ENCODE measurements at places on chromosomes 3 and 15. TPM values are rescaled to one million over a fixed set of nuclear protein-coding genes. Genes with fewer than 3 reads are reported as not detected.

SERP1 gene
- total RNA-seq: 124 TPM

GPR160 gene
- 0.29 TPM for total RNA-seq

RTP3 gene
- total RNA-seq: not detected

GOLGA6B gene
- total RNA-seq: not detected

SPINK8 gene
- not detected for total RNA-seq

PLA2G4D gene
- total RNA-seq: not detected

TIPIN gene
- 7.4 TPM for total RNA-seq

DISP2 gene
- 0.36 TPM for total RNA-seq

- H3K4me3 ChIP-seq: no peak overlapping the region
- H3K27me3 ChIP-seq: no peaks in the 10 kb centered on the region
- no peak overlapping the region for H3K27ac ChIP-seq
- peaks cover 19% of the 10 kb centered on the region for H3K4me1 ChIP-seq
- DNase-seq: peak; percentile 78
Measured at GRCh38 chr15:79394231-79394630, 37.9 kb upstream of the MINAR1 start.

- no peaks in the 10 kb centered on the region for H3K27me3 ChIP-seq
- no peaks in the 10 kb centered on the region for H3K36me3 ChIP-seq
- DNase-seq: no peak
Measured at GRCh38 chr15:49692514-49693090, 71.8 kb downstream of the DTWD1 start.

GRCh38 chr15:100766243-100767000, 113.2 kb upstream of the ALDH1A3 start:
- no peak overlapping the region for H3K27ac ChIP-seq
- no peak overlapping the region for H3K4me3 ChIP-seq
- no peaks in the 10 kb centered on the region for H3K36me3 ChIP-seq
- no peaks in the 10 kb centered on the region for H3K27me3 ChIP-seq
- peak; percentile 66 for DNase-seq

- H3K27me3 ChIP-seq: no peaks in the 10 kb centered on the region
- H3K4me3 ChIP-seq: no peak overlapping the region
- H3K36me3 ChIP-seq: peaks cover 60% of the 10 kb centered on the region
Measured at GRCh38 chr3:48456456-48456855, 9.9 kb downstream of the ATRIP start.

- no peak overlapping the region for H3K27ac ChIP-seq
- no peak for DNase-seq
- H3K4me3 ChIP-seq: no peak overlapping the region
- H3K27me3 ChIP-seq: no peaks in the 10 kb centered on the region
- no peaks in the 10 kb centered on the region for H3K36me3 ChIP-seq
Measured at GRCh38 chr3:176354843-176355242, 842.4 kb downstream of the TBL1XR1 start.

- H3K4me3 ChIP-seq: no peak overlapping the region
- no peak for DNase-seq
- no peaks in the 10 kb centered on the region for H3K36me3 ChIP-seq
- H3K27me3 ChIP-seq: no peaks in the 10 kb centered on the region
- H3K27ac ChIP-seq: no peak overlapping the region
Measured at GRCh38 chr3:105425153-105425502, 58.4 kb downstream of the ALCAM start.

DNA sequence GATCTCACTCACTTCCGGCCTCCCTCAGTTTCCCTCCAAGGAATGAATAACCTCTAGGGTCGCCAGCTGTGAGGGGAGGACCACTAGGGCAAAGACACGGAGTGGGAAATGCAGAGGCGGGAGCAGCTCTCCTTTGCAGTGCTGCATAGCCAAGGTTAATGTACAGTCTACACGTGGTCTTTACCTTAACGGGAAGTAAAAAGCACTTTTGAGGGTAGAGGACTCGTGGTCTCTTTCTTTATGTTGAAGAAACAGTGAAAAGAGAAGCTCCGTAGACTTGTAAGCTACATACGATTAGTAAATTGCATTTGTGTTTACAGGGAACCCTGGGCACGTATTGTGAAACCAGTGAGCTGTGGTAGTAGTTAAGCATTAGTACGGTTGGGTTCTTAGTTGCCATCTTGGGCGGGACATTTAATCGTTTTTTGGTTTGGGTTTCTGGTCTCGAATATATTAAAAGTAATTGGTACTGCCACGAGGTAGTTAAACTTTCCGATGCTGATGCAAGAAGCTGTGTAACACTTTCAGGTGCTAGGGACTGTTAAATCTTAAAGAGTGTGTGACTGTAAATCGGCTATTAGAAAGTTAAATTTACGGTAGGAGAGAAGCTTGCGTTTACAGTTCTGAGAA, 828 bp downstream of the U2SURP start:
- H3K27ac ChIP-seq: peak overlapping the region; percentile 75
- H3K4me1 ChIP-seq: peaks cover 20% of the 10 kb centered on the region
- H3K36me3 ChIP-seq: no peaks in the 10 kb centered on the region
- peak overlapping the region; percentile 85 for H3K4me3 ChIP-seq
- DNase-seq: peak; percentile 55

- no peaks in the 10 kb centered on the region for H3K4me1 ChIP-seq
- no peak for DNase-seq
- no peaks in the 10 kb centered on the region for H3K27me3 ChIP-seq
- H3K36me3 ChIP-seq: no peaks in the 10 kb centered on the region
Measured at GRCh38 chr3:177221744-177222143, 24.5 kb upstream of the TBL1XR1 start.

GRCh38 chr3:129654131-129654530, 47.7 kb upstream of the PLXND1 start:
- peak; percentile 58 for DNase-seq
- no peaks in the 10 kb centered on the region for H3K27me3 ChIP-seq
- H3K27ac ChIP-seq: peak overlapping the region; percentile 35
- no peaks in the 10 kb centered on the region for H3K36me3 ChIP-seq
- peaks cover 56% of the 10 kb centered on the region for H3K4me1 ChIP-seq

DNA sequence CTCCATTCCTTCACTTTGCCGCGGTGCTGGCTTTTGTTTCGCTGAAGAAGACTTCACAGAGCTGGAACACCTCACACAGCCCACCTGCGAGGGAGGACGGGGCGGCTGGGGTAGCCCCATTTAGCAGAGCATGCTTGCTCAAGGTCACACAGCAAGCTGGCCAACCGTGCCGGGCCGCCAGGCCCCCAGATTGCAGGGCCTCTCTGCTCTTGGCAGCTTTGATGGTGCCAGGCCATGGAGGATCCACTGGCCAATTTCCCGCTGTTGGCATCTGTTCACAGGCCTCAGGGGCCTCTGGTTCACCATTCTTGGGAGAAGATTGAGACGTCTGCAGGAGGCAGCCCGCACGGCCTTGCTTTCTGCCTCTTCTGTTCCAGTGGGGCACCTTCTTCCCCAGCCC, 77.9 kb upstream of the LINGO1 start:
- H3K4me3 ChIP-seq: no peak overlapping the region
- H3K4me1 ChIP-seq: no peaks in the 10 kb centered on the region
- peak; percentile 22 for DNase-seq
- H3K36me3 ChIP-seq: no peaks in the 10 kb centered on the region
- H3K27ac ChIP-seq: no peak overlapping the region
- H3K27me3 ChIP-seq: no peaks in the 10 kb centered on the region

DNA sequence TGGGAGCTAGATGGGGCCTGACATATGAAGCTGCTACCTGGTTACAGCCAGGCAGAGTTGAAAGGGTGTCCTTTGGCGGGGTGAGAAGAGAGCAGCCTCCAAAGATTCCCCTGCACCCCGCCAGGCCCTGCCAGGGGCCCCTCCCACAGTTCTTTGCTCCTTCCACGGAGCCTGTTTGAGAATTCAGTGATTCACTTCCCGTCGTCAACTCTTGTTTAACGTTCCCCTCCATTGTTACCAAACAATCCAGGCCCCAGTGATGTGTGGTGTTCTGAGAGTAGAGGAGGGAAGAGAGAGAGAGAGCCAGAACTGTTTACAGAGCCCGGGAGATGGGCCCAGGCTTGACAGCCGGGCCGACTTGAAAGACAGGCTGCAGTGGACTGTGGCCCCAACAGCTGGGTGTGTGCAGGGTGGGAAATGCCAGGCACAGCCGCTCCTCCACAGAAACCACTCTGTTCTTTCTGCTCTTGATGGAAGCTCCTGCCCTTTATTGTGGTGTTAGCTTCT, 81.5 kb downstream of the SMAD3 start:
- H3K4me1 ChIP-seq: peaks cover 93% of the 10 kb centered on the region
- H3K4me3 ChIP-seq: no peak overlapping the region
- peaks cover 3% of the 10 kb centered on the region for H3K36me3 ChIP-seq
- H3K27me3 ChIP-seq: no peaks in the 10 kb centered on the region

- no peak for DNase-seq
- no peaks in the 10 kb centered on the region for H3K27me3 ChIP-seq
- no peaks in the 10 kb centered on the region for H3K36me3 ChIP-seq
- no peak overlapping the region for H3K4me3 ChIP-seq
Measured at GRCh38 chr3:20462723-20463122, 276.7 kb upstream of the SGO1 start.

GRCh38 chr15:69787791-69788190, 309.9 kb downstream of the TLE3 start:
- DNase-seq: no peak
- H3K27ac ChIP-seq: no peak overlapping the region
- H3K36me3 ChIP-seq: no peaks in the 10 kb centered on the region
- peaks cover 8% of the 10 kb centered on the region for H3K4me1 ChIP-seq
- no peaks in the 10 kb centered on the region for H3K27me3 ChIP-seq

- no peaks in the 10 kb centered on the region for H3K27me3 ChIP-seq
- H3K36me3 ChIP-seq: peaks cover 6% of the 10 kb centered on the region
- peaks cover 9% of the 10 kb centered on the region for H3K4me1 ChIP-seq
- H3K27ac ChIP-seq: no peak overlapping the region
- DNase-seq: no peak
Measured at GRCh38 chr15:48402427-48403177, 71.4 kb downstream of the DUT start.

DNA sequence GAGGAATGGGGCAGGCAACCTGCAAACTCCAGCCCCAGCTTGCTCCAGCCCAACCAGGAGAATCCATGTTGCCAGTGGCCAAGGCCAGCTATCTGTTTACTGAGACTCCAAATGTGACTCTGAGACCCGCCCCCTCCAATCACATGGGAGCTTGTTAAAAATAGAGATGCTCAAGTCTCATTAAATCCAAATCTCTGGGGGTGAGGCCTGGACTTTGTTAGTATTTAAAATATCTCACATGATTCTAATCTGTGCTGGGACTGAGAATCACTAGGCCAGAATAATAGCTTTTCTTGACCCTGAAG, 224.2 kb upstream of the TBL1XR1 start:
- peaks cover 12% of the 10 kb centered on the region for H3K4me1 ChIP-seq
- H3K27me3 ChIP-seq: no peaks in the 10 kb centered on the region
- DNase-seq: no peak
- H3K27ac ChIP-seq: no peak overlapping the region

DNA sequence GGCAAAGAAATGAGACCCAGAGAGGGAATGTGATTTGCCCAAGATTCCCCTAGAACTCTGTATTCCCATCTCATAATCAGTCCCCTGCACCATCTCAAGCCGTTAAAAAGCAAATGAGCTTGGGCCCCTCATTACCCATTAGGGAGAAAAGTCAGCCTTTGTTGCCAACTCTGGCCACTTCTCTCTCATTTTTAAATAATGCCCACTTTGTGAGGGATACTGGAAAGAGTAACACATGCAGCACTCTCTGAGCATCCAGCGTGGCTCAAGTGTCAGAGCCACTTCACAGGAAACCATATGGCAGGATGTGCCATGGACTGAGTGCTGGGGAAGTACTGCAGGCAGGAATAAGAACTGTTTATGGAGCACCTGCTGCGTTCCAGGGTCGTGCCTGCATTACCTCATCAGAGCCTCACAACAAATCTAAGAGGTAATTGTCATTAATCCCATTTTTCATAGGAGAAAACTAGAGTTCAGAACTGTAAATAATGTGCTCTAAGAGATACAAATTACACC, 49.8 kb upstream of the SLC6A1 start:
- no peak overlapping the region for H3K27ac ChIP-seq
- no peak overlapping the region for H3K4me3 ChIP-seq
- DNase-seq: no peak

DNA sequence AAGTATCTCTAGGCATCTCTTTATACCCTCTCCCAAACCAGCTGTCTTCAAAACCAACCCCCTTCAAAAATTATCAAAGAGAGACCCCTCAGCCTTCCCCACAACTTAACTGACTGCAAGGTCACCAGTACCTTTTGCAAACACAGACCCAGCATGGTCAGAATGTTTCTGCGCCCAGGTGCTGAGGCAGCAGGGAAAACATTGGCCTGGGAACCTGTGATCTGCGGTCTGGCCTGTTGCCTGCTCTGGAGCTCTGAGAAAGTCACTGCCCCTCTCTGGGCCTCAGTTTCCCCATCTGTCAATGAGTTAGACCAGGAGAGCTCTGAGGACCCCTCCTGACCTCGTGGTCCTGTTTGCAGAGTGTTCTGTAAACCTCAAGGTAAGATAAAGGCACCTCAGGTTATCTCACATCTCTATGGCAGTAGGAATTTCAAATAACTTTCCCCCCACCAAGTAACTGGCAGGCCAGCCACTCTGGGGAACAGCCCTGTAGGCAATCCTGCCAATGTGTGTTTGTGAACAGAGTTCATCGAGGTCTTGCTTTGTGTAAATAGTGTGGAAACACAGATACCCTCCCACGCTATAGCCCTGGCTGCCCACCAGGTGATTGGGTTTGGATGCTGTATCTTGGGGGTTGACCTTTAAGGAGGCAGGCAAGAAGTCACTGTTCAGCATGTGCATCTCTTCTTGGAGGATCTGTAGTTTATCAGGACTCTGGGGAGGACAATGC, 50.0 kb upstream of the SMAD6 start:
- H3K4me3 ChIP-seq: no peak overlapping the region
- no peak for DNase-seq
- no peaks in the 10 kb centered on the region for H3K36me3 ChIP-seq

DNA sequence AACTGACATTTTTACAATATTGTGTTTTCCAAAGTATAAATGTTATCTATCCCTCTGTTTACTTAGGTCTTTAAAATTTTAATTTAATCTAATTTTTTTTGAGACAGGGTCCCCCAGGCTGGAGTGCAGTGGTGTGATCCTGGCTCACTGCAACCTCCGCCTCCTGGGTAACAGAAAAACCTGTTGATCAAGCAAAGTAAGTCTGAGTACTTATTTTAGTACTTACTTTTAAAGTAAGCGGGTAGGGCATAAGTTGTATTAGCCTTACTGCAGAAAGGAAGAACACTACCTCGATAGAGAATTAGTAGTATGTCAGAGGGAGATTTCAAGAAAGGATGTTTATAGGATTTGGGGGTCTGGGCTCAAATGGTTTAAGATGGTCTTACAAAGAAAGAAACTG, 11.9 kb upstream of the FEM1B start:
- H3K4me1 ChIP-seq: no peaks in the 10 kb centered on the region
- no peaks in the 10 kb centered on the region for H3K36me3 ChIP-seq
- H3K27me3 ChIP-seq: peaks cover 7% of the 10 kb centered on the region
- H3K27ac ChIP-seq: no peak overlapping the region
- no peak for DNase-seq

Data from osteoblast (primary cell).